ENCODE measurements at places on chromosomes 4 and X.

DNA sequence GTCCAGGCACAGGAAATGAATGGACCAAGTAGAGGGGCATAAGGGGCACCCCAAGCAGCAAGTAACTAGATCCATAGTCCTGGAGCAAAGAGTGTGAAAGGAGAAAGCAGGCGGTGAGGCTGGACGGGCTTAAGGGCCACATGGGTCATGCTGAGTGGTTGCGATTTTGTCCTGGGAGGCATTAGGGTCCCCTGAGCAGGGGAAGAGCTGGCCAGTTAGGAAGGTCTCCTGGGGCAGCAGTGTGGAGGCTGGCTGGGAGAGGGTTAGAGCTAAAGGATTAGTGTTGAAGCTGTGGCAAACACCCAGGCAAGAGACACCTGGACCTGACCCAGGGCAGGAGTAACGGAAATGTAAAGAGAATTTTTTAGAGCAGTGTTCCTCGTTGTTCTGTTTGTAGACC lies 26.5 kb downstream of the MYOZ2 start:
- no peak for DNase-seq

GRCh38 chr4:124903995-124904722 lies 191.6 kb upstream of the ANKRD50 start:
- peak; percentile 50 for DNase-seq

- no peak for DNase-seq
These were observed 26.9 kb upstream of the HPSE start for GRCh38 chr4:83361416-83362103.

DNA sequence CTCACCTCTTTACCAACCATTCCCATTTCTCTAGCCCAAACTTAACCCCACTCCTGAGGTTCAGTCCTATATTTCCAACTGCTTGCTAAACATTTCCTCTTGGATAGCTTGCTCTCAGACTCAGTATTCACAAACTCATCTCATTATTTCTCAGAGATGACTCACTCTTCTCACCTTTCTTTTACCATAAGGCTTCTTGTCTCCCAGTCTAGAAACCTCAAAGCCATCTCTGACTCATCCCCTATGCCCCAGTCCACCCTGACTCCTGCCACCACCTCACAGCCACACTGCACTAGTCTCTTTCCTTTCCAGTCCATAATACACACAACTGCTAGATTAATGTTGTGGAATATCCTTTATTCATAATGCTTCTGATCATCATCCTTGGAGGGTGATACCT lies 4.8 kb downstream of the FRMPD3 start:
- DNase-seq: no peak

- DNase-seq: no peak
These were observed 43.1 kb downstream of the MAB21L2 start for GRCh38 chr4:150625033-150625432.

DNA sequence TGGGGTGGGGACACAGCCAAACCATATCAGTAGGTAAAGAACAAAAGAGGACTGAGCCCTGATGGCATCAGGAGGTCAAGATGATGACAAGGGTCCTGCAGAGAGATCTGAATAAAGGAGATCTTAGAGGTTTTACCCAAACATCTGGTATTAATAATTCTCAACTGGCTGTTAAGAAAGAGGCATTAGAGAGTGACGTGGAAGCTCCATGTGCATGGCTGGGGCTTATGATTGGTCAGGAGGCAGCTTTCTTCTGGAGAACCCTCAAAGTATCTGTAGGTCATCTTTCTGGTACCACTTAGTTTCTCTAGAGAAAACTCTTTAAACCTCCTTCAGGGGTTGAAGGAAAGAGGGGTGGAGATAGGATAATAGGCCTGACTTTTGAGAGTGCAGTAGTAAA lies 18.7 kb downstream of the MGST2 start:
- no peak for DNase-seq

GRCh38 chrX:63506320-63506719 lies 155.2 kb upstream of the SPIN4 start:
- DNase-seq: no peak

- DNase-seq: no peak
These were observed 42.3 kb downstream of the ATRX start for GRCh38 chrX:77743720-77744119.

DNA sequence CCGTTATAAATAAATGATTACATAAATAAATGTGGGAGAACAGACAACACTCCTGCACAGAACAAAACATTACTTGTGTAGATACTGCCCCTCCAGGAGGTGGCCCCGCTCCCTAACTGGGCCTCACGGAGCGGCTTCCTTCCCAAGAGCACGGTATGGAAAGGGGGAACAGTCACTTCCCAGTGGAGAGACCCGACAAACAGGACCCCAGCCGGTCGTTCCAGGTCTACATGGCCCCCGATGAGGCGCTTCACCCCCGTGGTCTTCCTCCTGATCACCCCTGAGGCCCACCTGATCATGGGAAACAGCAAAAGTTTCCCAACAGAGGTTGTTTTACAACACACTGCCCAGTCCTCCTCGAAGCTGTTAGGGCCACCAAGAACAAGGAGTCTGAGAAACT lies 6.6 kb upstream of the SLC6A8 start:
- DNase-seq: no peak

DNA sequence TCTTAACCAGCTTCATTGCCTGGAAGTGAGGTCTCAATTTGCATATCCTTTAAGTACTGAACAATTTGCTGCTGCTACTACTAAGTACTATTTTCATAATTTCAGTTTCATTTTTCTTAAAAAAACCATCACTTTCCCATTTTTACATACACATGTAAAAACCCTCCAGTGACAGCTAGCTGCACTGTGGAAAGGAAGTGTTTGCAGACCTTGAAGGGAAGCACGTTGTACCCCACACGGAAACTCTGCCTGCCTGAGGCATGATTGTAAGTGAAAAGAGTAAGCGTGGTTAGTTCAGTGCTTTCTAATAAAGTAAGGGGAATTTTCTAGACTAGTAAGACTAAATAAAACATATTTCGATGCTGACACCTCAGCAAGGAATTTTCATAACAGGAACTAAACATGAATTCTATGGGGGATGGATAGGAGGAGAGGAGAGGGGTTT lies 103.6 kb downstream of the RAPGEF2 start:
- DNase-seq: no peak

DNA sequence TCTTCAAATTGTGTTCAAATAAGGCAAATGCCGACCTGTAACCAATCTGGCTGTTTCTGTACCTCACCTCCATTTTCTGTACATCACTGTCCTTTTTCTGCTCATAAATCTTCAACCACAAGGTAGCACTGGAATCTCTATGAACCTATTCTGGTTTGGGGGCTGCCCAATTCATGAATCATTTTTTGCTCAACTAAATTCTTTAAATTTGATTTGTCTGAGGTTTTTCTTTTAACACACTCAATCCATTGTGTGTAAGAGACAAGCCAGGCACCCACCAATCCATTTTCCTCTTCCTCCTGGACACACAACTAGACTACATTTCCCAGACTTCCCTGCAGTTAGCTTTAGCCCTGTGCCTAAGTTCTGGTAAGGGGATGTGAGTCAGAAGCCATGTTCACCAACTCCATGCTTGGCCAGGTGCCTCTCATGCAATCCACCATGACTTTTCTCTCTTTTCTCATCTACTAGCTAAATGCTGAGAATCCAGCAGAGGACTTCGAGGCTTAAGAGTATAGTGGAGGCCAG lies 193.2 kb upstream of the KLF3 start:
- no peak for DNase-seq

DNA sequence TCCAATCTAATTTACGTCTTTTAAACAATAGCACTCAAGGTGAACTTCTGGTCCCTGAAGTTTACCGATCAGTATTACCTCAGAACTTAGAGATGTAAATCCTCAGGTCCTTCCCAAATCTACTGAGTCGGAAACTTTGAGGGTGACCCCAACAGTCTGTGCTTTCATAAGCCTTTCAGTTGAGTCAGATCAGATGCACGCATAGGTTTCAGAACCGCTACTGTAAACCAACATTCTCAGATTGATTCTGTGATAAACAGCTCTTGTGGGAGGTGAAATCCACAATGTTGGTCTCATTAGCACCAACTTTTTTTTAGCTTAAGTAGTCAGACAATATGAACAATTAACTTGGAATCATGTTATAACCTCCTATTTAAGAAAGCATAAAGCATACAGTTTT lies 86.0 kb downstream of the WWC2 start:
- DNase-seq: peak; percentile 89

- DNase-seq: no peak
These were observed 10.0 kb downstream of the CLCN4 start for GRCh38 chrX:10166731-10167151.

GRCh38 chr4:83282049-83282535 lies 2.5 kb downstream of the COQ2 start:
- no peak for DNase-seq

GRCh38 chr4:46656071-46656470 lies 253.0 kb downstream of the COX7B2 start:
- DNase-seq: no peak

- DNase-seq: no peak
These were observed 26.7 kb upstream of the GTPBP6 start for GRCh38 chrX:345020-345925.

DNA sequence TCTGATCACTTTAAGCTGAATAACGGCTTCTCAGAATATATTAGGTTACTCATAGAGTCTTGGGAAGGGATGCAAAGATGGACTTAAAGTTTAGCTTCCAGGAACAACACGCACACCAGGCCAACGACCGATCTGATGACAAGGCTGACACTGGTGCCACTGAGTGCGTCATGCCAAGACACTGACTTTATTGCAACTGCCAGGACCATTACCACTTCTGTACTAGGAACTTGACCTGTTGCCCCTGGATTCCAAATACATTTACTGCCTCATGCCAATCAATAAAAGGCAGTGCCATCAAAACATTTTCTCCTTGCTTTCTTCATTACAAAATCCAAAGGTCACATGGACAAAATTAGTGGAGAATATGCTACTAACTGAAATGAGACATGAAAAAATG lies 505.9 kb upstream of the CTSO start:
- DNase-seq: no peak

- DNase-seq: no peak
These were observed 283.9 kb downstream of the TECRL start for GRCh38 chr4:64125354-64125753.

- DNase-seq: no peak
These were observed 66.4 kb upstream of the MAOA start for GRCh38 chrX:43589735-43590134.

DNA sequence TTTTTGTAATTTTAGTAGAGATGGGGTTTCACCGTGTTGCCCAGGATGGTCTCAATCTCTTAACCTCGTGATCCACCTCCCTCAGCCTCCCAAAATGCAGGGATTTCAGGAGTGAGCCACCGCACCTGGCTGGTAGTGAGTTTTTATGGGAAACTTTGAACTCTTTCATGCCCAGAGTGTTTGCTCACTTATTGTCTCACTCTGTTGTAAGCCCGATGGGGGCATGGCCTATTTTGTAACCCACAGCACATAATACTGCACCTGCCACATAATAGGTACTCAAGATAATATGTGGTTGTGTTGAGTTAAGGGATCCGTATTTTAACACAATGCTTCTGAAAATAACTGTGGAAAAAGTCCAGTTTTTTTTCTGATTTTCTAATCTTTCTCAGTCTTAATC lies 109.6 kb upstream of the GIMD1 start:
- DNase-seq: no peak

DNA sequence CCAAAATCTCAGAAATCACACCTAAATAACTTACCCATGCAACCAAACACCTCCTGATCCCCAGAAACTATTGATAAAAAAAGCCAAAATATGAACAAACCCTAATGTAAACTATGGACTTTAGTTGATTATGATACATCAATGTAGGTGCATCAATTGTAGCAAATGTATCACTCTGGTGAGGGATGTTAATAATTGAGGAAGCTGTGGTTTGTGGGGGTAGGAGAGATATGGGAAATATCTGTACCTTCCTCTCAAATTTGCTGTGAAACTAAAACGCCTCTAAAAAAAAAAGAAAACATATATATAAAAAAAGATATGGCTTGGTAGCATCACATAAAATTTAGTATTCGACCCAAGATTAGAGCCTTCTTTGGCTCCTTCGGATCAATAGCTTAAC lies 144.3 kb upstream of the CPEB2 start:
- DNase-seq: no peak

GRCh38 chr4:75596061-75596460 lies 34.3 kb downstream of the CDKL2 start:
- no peak for DNase-seq

DNA sequence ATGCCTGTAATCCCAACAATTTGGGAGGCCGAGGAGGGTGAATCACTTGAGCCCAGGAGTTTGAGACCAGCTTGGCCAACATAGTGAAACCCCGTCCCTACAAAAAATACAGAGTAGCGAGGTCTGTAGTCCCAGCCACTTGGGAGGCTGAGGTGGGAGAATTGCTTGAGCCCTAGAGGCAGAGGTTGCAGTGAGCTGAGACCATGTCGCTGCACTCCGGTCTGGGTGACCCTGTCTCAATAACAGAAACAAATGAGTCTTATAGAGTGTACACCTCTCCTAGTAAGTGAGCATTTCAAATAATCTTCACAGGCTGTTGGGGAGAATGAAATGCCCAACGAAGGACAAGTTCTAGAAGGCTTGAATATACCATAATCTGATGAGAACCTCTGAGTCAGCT lies 5.5 kb downstream of the UCHL1 start:
- no peak for DNase-seq

DNA sequence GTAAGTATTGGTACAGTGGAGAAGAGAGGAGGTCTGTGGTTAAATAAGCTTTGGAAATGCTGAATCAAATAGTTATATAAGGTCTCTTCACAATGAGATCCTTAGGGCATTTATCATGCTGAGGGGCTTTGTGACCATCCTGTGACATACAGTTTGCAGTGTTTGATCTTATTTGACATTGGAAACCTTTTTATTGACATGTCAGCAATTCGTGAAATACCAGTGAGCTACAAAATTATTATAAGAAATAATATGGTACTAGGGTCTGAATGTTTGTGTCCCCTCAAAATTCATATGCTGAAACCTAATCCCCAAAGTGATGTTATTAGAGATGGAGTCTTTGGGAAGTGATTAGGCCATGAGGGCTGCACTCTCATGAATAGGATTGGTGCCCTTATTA lies 98.4 kb downstream of the MID1IP1 start:
- DNase-seq: no peak

DNA sequence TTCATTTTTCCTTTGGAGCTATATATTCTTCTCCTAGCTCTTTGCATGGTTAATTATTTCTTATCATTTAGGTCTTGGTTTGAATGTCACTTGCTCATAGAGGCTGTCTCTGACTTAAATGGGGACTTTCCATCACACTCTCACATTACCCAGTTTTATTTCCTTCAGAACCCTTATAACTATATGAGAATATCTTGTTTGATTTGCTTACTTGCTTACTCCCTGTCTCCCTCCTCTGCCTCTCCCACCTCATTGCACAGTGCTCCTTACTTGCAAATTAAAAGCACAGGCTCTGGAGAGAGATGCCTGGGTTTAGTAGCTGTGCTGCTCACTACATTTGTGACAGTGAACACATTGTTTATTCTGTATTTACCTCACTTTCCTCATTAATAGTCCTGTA lies 174.6 kb downstream of the SOWAHB start:
- DNase-seq: no peak

- DNase-seq: no peak
These were observed 352.6 kb downstream of the INPP4B start for GRCh38 chr4:142493255-142494110.

- DNase-seq: no peak
These were observed 9.0 kb downstream of the DOCK11 start for GRCh38 chrX:118504581-118504980.

GRCh38 chr4:189804894-189805293 lies 135.8 kb upstream of the FRG1 start:
- DNase-seq: no peak

- no peak for DNase-seq
These were observed 147.8 kb upstream of the PSAPL1 start for GRCh38 chr4:7582313-7583097.

Measured in retinal pigment epithelial cell (primary cell).